Activated CD4-positive, alpha-beta memory T cell treated with anti-CD3 and anti-CD28 coated beads for 36 hours (primary cell): ENCODE measurements at places on chromosomes 7 and 10.
A peak's percentile ranks its signal among the peaks of the same experiment; 100 is the strongest.

- DNase-seq = no peak
- H3K27ac ChIP-seq = no peak overlapping the region
- H3K27me3 ChIP-seq = no peaks in the 10 kb centered on the region
- no peak overlapping the region for H3K4me3 ChIP-seq
- H3K36me3 ChIP-seq = no peaks in the 10 kb centered on the region
Measured at GRCh38 chr7:47813620-47814260, 134.5 kb downstream of the PKD1L1 start.

GRCh38 chr10:6044060-6044459 lies 18.1 kb downstream of the IL2RA start:
- DNase-seq = peak; percentile 8
- H3K27ac ChIP-seq = peak overlapping the region; percentile 94
- peaks cover 90% of the 10 kb centered on the region for H3K36me3 ChIP-seq
- H3K4me1 ChIP-seq = peaks cover 93% of the 10 kb centered on the region
- H3K27me3 ChIP-seq = no peaks in the 10 kb centered on the region
- peak overlapping the region; percentile 67 for H3K4me3 ChIP-seq

DNA sequence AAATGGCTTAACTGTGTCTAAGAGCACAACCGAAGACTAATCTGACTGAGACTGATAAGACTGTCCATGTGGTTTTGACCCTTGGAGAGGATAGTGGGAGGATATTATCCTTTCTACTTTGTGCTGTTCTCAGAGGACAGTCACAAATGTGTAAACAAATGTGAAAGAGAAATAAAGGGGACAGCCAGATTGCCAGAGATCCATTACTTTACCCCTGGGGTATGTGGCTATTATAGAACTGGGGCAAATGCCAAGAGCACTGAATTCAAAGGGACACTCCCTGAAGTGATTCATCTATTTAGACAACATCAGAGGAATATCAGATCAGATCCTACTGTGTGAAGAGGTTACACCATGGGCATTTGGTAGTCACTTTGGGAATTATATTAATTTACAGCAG lies 154.7 kb downstream of the RNLS start:
- H3K27ac ChIP-seq = no peak overlapping the region
- H3K4me3 ChIP-seq = no peak overlapping the region
- peaks cover 9% of the 10 kb centered on the region for H3K4me1 ChIP-seq
- peaks cover 2% of the 10 kb centered on the region for H3K36me3 ChIP-seq
- DNase-seq = no peak

GRCh38 chr7:94697035-94697974 lies 41.4 kb upstream of the SGCE start:
- DNase-seq = no peak
- H3K4me3 ChIP-seq = no peak overlapping the region
- H3K4me1 ChIP-seq = no peaks in the 10 kb centered on the region
- no peak overlapping the region for H3K27ac ChIP-seq

DNA sequence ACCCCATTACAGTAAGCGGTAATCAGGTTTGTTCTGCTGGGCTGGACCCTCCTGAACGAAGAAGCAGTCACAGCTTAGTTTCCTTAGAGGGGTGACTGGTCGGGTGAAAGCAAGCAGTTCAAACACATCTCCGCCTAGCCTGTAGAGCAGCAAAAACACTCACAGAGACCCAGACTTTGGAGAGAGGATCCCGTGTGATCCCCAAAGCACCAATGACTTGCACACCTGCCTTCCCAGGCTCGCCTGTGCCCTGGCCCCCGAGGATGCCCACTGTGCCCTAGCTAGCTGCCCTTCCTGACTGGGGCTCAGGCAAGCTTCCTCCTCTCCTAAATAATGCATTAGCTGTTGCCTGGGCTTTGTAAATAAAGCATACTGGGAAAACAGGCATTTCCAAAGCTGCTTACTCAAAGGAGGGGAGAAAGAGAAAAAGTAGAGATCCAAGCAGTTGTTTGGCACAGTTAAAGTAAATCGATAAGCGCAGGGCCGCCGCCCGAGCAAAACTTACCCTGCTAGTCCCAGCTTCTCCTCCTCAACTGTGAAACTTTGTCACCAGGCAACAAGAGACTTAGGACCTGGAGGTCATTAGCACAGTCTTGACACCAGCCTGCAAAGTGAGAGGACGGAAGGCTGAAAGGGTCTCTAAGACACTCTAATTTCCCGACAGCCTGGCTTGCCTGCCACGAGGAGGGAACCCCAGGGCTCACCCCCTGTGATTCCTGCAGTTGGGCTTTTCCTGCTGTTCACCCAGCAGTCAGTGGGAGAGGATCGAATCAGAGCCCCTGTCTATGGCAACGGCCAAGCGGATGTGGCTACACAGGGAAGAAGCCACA lies 4.8 kb downstream of the LRRC18 start:
- H3K27ac ChIP-seq = no peak overlapping the region
- no peaks in the 10 kb centered on the region for H3K36me3 ChIP-seq
- H3K4me1 ChIP-seq = no peaks in the 10 kb centered on the region

- H3K4me3 ChIP-seq = no peak overlapping the region
- H3K4me1 ChIP-seq = no peaks in the 10 kb centered on the region
- no peak for DNase-seq
- H3K36me3 ChIP-seq = no peaks in the 10 kb centered on the region
- H3K27ac ChIP-seq = no peak overlapping the region
- peaks cover 4% of the 10 kb centered on the region for H3K27me3 ChIP-seq
Measured at GRCh38 chr10:69869291-69869961, 67.7 kb downstream of the COL13A1 start.

DNA sequence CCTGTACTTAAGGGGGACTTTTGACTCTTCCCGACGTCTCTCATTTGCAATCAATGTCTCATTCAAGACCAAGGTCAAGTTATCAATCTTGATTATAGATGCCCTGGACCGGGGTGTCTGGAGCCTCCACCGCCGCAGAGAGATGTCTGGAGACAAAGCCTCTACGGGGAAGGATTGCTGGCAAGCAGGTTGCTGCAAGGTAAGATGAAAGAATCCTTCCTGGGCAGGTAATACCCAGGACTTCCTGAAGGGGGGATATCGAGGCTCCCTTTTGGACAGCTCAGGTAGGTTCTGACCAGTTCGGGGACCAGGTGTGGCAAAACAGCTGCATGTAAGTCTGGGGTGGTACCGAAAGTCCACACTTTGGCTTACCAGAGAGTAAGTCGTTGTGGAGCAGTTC lies 12.5 kb upstream of the CUX1 start:
- H3K27me3 ChIP-seq = peaks cover 11% of the 10 kb centered on the region
- H3K4me1 ChIP-seq = peaks cover 17% of the 10 kb centered on the region
- DNase-seq = peak; percentile 12
- no peak overlapping the region for H3K4me3 ChIP-seq
- no peak overlapping the region for H3K27ac ChIP-seq
- H3K36me3 ChIP-seq = no peaks in the 10 kb centered on the region

GRCh38 chr10:21509341-21510240 lies 15.9 kb downstream of the SKIDA1 start:
- H3K27ac ChIP-seq = no peak overlapping the region
- H3K4me1 ChIP-seq = no peaks in the 10 kb centered on the region
- no peak for DNase-seq
- H3K27me3 ChIP-seq = peaks cover 32% of the 10 kb centered on the region
- H3K36me3 ChIP-seq = no peaks in the 10 kb centered on the region

DNA sequence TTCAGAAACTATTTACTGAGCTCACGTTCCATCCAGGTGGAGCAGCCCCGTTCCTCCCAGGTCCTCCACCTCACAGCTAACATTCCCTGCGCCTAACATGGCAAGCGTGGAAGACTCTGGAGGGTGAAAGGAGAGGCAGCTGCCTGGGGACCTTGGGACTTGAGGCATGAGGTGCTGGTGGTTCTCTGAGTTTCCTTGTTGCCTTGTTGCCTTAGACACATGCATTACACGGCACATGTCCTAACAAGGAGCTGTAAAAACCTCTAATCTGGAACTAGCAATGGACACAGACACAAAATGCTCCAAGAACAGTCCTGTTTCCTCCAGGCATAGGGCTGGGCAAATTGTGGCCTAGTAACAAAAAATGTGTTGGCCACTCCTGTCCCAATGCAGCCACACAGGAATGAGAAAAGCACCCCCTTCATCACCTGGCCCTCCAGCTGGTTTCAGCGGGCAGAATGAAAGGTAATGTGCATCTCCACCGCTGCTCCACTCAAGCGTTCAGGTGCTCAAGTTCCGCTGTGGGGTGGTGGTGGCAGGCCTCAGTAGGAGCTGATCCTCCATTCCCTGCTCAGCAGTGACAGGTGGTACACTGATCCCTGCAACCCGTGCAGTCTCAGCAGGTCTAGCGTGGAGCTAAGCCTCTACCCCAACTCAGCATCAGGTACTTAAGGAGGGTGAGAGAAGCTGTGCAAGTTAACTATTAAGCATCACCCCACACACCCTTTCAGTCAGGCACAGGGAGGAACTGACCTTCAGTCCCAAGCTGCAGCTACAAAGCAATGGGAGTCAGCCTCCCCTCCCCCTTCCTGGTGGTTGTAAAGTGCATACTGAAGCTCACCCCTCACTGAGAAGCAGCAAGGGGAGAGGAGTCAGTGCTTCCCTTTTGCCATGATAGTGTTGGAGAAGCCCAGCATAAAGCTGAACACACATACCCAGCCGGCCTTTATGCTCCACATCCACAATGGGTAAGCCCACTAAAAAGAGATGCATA lies 382.8 kb downstream of the SDK1 start:
- no peak overlapping the region for H3K27ac ChIP-seq
- no peak overlapping the region for H3K4me3 ChIP-seq
- DNase-seq = no peak
- no peaks in the 10 kb centered on the region for H3K36me3 ChIP-seq
- no peaks in the 10 kb centered on the region for H3K4me1 ChIP-seq

DNA sequence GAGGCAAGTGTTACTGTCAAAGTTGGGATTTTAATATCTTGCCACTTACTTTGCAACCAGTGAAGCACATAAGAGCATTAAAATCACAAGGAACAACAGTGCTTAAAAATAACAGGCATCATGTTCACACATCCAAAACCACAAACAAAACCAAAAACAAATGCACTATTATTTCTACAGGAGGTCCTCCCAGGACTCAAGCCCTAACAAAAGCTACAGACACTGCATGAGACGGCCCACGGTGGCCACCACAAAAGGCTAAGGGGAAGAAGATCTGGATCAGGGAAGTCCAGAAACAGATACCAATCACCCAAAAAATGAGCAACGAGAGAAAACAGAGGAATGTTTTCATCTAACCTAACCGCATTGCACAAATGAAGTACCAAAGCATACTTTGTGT lies 158.4 kb downstream of the ZMYND11 start:
- no peak overlapping the region for H3K27ac ChIP-seq
- H3K36me3 ChIP-seq = peaks cover 2% of the 10 kb centered on the region
- H3K4me3 ChIP-seq = no peak overlapping the region
- no peaks in the 10 kb centered on the region for H3K27me3 ChIP-seq
- no peak for DNase-seq

GRCh38 chr10:122033224-122033926 lies 44.4 kb downstream of the TACC2 start:
- H3K4me3 ChIP-seq = no peak overlapping the region
- no peaks in the 10 kb centered on the region for H3K36me3 ChIP-seq
- H3K27me3 ChIP-seq = peaks cover 12% of the 10 kb centered on the region

DNA sequence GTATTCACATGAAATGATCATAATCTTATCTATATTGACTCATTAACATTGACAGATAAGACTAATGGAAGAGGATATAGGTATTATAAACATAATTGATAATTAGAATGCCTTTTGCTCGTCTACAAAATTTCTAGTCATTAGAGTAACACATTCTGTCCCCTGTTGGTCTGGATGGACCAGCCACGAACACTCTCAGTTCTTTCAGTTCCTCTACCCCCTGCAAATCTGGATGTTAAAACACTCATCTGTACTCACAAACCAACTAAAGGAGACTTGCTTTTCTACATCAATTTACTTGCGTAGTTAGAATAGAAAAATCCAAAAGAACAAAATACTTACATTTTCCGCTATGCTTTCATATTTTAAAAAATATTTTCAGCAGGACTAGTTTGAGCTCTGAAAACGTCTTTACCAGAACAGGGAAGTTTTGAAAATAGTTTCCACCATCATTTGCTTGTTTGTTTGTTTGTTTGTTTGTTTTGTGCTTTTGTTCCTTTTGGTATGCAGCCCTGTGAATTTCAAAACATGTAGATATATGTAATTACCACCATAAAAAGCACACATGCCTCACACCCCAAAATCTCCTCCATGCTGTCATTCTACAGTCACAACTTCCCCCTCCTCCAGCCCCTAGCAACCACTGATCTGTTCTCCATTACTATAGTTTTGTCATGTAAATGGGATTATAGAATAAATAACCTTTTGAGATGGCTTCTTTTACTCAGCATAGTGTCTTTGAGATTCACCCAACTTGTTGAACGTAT lies 103.8 kb downstream of the FZD1 start:
- no peak for DNase-seq
- no peaks in the 10 kb centered on the region for H3K27me3 ChIP-seq
- no peak overlapping the region for H3K27ac ChIP-seq
- H3K36me3 ChIP-seq = no peaks in the 10 kb centered on the region
- no peak overlapping the region for H3K4me3 ChIP-seq

DNA sequence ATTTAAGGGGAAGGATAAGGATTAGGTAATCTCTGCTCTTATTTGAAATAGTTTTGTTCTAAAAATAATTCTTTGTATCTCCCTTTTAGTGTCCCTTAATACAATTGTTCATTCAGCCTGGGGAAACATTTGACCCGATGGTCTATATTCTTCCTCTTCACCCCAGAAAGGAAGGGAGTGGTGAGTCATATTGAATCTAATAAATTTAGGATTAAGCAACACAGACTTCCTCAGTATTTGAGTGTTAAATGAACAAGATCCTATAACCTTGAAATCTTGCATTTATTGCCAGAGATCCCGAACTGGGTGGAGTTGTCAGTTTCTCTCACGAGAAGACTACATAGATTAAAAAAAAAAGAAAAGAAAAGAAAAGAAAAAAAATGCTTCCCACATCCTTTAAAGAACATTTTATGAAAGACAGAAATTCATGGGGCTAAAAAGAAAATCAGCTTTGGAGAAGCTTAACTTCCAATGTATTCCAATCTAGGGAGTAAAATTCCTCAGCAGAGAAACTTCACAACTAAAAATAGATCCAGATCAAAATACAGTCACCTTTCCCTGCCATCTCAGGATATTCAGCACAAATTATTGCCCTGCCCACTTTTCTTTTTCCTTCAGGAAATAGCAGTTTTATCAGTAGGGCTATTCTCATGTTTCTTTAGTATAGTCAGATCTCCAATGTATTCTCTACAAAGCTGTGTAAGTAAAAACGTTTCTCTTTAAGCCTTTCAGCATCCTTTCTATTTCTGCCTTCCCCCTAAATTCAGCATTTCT lies 82.2 kb downstream of the SEMA3D start:
- H3K4me1 ChIP-seq = no peaks in the 10 kb centered on the region
- no peaks in the 10 kb centered on the region for H3K36me3 ChIP-seq
- no peaks in the 10 kb centered on the region for H3K27me3 ChIP-seq
- no peak for DNase-seq
- H3K27ac ChIP-seq = no peak overlapping the region
- no peak overlapping the region for H3K4me3 ChIP-seq
